Kidney capillary endothelial cell (primary cell): ENCODE measurements at places on chromosomes 12 and 14.

DNA sequence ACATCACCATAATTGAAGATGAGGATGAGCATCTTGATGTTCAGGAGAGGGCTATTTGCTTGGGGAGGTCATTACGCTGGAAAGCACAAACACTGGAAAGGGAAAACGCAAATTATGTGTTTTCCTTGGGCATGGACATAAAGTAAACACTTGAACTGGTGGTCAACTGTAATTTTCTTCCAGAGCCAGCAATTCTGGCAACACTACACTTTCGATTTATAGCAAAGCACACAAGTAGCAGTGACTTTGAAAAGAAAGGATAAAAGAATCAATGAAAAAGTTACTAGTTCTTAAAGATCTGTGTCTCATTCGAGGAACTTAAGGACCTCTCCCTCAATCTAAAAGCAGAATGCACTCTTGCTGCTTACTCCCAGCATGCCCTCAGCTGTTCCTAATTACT, 2.2 kb downstream of the CLEC14A start:
- peak; percentile 11 for DNase-seq

GRCh38 chr12:131738196-131738595, 27.3 kb downstream of the SFSWAP start:
- no peak for DNase-seq

GRCh38 chr12:46783871-46784270, 41.9 kb downstream of the SLC38A4 start:
- no peak for DNase-seq

DNA sequence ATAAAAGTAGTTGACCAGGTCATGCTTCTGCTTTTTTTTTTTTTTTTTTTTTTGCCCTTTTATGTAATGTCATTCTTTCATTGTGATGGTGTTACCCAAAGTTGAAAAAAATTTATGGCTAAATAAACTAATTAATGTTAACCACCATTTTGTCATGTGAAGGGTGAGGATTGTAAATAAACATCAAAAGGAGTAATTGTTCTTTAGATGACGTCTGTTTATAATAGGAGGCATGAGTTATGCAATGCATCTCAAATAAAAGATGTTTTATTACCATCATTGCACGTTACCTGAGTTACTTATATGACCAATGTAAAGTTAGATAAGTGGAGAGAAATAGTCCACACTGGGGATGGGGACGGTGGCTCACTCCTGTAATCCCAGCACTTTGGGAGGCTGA, 349.9 kb upstream of the PDE3A start:
- DNase-seq: no peak

- no peak for DNase-seq
These were observed 1.5 kb downstream of the SLC8B1 start for GRCh38 chr12:113333418-113333750.

DNA sequence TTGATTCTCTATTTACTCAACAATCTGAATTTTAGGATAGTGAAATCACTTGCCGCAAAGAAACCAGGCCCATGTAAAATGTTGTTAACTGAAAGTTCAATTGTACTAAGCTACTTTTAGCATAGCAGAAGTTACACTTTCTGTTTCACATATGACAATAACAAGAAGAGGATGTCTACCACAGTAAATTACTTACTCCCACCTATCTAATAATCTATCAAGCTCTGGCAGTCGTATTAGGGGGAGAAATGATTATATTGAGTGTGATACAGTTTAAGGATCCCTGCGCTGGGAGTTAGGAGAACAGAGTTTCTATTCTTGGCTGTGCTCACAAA, 66.5 kb upstream of the CAND1 start:
- no peak for DNase-seq

- DNase-seq: no peak
These were observed 6.3 kb downstream of the GSTZ1 start for GRCh38 chr14:77327111-77327510.

- DNase-seq: no peak
These were observed 111.0 kb downstream of the SLC8A3 start for GRCh38 chr14:70077720-70078119.

GRCh38 chr14:54805070-54805444, 97.6 kb downstream of the GCH1 start:
- DNase-seq: no peak

GRCh38 chr12:57896434-57897201, 44.7 kb upstream of the ATP23 start:
- DNase-seq: peak; percentile 40

DNA sequence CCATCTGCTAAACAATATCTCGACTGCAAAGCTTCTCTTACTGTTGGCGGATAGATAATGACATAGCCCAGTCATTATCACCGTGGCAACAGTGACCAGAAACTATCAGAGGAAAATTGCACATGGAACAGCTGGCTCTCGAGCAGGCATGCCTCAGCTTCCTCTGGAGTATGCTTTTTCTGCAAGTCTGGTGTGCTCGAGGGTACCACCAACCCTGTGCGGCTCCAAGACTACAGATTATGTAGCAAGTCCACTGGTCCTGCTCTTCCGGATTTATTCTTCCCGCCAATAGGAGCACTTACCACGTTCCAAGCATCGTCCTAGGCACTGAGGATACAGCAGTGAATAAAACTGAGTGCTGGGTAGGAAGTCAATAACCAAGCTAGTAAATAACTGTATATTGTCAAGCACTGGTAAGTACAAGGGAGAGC, 1.4 kb upstream of the GLRX5 start:
- DNase-seq: no peak

DNA sequence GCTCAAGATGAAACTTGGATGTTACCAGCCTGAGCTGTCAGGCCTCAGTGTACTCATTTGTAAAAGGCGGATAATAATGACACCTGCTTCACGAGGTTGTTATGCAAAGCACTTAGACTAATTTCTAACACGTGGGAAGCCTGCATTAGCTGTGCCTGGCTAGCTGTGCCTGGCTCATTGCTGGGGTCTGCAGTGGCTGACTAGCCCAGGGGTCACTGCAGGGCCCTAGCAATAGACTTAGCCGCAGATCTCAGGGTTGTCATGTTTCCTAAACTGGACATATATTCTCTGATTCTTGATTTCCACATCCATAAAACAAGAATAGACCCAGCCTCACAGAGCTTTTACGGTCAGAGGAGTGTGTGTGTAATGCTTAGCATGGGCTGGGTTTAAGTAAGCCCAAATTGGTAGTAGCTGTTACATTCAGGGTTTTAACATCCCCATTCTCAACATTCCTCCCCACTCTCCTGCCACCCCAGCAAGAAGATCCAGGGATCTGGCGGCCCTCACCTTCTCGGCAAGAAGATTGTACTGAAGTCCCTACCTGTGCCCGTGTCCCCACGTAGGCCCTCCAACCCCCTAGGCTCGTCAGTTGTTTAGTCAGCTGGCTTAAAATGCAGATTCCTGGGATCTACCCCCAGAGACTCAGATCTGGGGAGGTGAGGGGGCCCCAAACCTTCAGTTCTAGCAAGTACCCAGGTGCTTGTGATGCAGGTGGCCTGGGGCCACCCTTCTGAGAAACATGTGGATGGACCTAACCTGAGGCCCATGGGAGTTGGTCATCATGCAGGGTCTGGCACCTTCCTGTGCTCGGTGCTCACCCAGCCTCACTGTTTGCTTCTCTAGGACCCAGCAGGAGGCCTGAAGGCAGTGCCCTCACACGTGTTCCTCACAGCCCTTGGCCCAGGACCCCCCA, 8.6 kb downstream of the NR4A1 start:
- no peak for DNase-seq

GRCh38 chr12:48980389-48980952, 2.3 kb downstream of the WNT1 start:
- DNase-seq: no peak

DNA sequence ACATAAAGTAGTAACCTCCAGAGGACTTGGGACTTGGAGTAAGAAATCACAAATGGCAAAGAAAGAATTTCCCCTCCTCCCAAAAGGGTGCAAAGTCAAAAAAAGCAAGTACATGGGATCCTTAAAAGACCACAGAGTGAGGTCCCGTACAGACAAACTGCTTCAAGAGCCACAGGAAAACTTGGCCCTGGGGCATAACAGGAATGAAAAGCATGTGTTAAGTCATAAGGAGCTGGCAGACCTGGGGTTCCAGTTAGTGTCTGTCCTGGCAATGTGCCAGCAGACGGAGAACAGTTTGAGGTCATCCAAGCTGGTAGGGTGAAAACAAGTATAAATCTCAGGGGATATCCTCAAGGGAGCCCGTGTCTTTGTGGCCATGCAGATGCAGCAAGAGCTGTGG, 73.2 kb downstream of the HSD17B6 start:
- DNase-seq: no peak

GRCh38 chr14:51453869-51454268, 197.8 kb upstream of the FRMD6 start:
- no peak for DNase-seq

DNA sequence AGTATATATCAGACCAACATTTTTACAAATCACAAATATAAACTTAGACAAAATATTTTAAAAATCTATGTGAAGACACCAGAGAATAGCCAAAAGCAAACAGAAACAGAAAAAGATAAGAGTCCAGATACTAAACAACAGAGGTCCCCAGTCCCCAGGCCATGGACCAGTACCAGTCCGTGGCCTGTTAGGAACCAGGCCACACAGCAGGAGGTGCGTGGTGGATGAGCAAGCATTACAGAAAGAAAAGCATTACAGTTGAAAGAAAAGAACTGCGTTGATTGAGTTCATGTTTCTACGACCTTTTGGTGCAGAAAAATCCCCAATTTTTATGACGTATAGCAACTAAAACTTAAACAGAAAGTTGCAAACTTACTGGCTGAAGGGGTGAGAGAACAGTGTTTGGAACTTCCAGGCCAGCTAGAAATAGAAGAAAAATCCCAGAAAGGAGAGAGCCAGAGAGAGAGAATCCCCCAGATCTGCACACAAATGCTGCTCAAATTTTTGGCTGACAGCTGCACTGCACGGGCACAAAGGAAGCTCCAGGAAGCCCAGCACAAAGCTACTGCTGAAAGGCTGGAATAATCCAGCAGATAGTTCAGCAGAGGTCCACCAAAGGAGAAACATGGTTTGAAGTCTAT, 159.6 kb upstream of the C14orf180 start:
- no peak for DNase-seq

GRCh38 chr14:85533023-85533860, 3.3 kb downstream of the FLRT2 start:
- DNase-seq: peak; percentile 38

- no peak for DNase-seq
These were observed 17.9 kb downstream of the KRT76 start for GRCh38 chr12:52759218-52759617.

- DNase-seq: no peak
These were observed 58.9 kb downstream of the NCOR2 start for GRCh38 chr12:124508381-124509079.

- no peak for DNase-seq
These were observed 35.1 kb downstream of the ARL1 start for GRCh38 chr12:101372431-101372830.

GRCh38 chr12:52587563-52587962, 13.7 kb downstream of the KRT72 start:
- no peak for DNase-seq

- DNase-seq: no peak
These were observed 219.2 kb upstream of the SSTR1 start for GRCh38 chr14:37988472-37988871.

- no peak for DNase-seq
These were observed 78.9 kb upstream of the CCND2 start for GRCh38 chr12:4194668-4195067.

DNA sequence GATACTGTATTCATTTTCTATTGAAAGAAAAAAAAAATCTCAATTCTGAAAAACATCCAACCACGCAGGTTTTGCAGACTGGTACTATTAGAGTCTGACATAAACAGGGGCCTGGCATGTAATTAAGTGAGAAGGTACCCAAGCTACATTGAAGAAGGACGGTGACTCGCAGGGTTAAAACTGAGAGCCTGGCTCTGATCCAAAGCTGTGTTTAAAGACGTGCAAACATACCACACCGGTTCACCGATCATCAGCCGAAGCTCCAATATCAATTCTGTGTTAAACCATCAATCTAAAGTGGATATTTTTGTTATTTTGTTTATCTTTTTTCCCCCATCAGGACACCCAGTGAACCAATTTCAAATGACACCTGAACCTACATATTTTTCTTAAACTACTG, 108.1 kb upstream of the DIO3 start:
- no peak for DNase-seq

DNA sequence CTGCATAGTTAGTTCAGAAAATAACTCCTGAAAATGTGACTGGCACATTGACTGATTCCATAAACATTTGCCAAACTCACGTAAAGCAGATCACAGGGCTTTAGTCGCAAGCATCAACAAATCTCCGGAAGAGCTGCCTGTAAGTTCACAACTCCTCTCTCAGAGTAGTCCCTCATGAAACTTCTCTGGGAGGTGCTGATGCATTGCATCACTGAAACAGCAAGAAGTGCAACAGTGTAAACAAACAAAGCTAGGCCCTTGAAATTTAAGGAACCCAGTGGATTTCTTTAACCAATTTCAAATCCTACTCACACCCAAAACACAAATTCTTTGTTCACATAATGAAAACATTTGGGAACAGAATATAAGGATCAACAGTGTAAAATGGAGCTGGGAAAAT, 1691.7 kb upstream of the FLRT2 start:
- no peak for DNase-seq

DNA sequence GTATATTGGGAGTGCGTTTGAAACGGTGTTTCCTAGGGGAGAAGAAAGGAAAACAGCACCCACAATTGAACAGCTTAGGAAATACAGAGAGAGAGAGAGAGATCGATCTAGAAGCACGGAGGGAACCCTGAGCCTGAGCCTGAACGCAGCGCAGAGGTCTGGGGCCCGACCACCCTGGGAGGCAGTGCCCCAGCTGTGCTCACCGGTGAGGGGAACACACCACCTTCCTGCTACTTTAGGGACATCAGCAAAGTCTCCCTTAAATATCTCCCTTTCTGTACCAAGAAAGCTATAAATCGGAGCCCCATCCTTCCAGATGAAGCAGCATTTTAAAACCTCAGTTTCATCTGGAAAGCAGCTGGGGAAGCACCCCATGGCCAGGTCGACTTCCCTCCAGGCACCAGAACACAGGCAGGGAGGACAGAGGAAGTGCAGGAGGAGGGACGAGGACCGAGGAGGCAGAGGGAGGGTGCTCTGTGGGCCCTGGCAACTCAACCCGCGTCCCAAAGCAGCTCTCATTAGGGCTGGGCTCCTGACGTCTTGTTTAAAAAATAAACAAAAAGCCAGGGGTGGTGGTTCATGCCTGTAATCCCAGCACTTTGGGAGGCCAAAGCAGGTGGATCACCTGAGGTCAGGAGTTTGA, 12.2 kb downstream of the RIMBP2 start:
- DNase-seq: no peak

GRCh38 chr12:99436584-99436983, 211.0 kb upstream of the GARIN6 start:
- no peak for DNase-seq
